Right kidney (tissue), 9 donors: ENCODE measurements at places on chromosomes 11 and 22.
A peak's percentile ranks its signal among the peaks of the same experiment; 100 is the strongest.

DNA sequence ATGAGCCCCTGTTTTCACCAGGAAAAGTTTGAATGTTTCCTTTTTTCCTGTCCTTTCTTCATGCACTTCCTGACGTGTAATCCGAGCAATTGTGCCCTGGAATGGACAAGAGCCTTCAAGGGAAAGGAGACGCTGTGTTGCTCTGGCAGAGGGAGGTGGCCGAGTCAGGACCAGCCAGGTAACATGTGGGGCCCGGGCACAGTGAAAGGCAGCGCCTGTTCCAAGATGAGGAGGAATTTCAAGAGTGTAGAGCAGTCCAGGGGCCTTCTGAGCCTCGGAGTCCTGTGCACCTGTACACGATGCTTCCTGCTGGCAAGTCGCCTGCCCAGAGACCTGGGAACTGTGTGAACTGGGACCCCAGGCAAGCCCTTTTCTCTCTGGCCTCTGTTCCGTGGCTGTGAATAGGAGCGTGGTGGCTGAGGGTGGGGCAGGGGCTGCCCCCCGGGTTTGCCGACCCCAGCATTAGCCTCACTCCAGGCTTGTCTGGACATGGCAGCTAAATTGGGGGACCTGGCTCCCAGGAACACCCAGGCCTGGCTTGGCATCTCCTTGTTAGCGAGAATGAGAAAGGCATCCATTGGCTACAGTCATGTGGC is 92.0 kb downstream of the MYEOV start:
- DNase-seq, result no peak

DNA sequence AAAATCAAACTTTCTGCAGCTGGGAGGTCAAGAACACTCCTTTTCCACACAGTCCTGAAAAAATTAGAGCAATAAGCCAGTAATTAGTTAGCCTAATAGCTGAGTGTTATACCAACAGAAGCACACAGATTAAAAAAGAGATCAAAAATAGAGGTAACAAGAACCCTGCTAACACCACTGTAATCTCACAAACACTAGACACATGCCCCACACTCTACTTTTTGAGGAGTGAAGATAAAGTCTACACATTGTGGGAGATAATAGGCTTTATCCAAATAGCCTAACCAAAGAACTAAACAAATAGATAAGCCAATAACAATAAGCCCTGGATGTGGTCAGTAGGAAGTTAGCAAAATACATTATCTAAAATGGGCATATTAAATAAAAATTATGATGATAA is 372.7 kb upstream of the ANO5 start:
- DNase-seq, result no peak

DNA sequence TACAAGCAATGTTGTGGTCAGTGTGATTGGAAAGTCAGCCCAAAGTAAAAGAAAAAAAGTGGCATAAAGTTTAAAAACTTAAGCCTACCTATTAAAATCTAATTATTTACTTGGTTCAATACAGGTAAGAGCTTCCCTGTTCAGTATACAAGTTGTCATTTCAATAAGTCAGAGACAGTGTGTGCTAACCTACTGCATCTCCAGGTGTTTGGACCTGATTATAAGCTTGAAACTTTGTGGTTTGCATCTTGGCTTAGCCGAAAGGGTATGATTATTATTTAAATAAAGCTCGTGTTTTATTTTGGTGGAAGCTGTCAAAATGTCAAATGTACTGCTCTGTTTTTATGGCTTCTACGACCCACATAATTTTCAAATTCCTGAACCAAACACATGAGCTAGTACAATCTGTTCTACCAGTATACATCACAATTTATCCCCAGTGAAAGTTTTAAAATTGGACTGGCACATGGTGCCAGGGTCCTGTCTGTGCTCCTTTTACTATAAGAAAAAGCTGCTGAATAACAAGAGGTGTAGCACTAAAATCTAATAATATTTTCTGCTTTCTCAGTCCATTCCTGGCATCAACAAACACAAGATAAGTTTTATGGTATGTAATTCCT is 103.9 kb upstream of the ANO3 start:
- no peak for DNase-seq

- no peak for DNase-seq
Measured at GRCh38 chr22:20554824-20555223, 47.4 kb downstream of the MED15 start.

DNA sequence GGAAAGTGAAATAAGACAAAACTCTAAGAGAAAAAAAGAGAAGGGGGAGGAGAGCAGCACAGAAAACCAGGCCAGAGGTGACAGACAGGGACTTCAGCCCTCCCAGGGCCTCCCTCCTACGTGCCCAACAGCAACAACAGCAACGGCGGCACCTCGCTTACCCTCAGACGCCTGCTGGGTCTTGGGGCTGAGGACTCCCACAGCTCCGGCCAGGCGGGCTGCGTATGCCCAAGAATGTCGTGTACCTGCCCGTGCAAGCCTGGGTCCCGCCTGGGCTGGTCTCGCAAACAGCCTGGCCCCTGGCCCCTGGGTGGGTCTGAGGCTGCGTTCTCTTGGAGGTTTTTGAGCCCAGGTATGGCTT is 30.5 kb downstream of the ARAP1 start:
- DNase-seq, result peak; percentile 85

DNA sequence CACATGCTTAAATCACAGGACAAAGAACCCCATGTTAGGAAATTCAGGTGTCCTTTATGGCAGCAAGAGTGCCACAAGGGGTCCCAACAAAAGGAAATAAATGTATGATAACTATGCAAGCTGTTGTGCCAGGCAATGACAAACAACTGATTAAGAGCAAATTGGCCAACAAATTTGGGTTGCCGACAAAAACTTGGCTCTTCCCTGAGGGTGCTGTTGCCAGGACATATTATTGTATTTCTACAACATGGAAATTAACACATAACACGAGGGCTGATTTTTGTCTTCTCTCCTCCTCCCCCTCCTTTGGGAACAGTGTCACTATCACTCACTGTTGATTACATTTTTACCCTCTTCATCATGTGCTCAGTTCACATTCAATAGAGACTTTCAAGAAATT is 56.0 kb downstream of the LRRC4C start:
- no peak for DNase-seq

DNA sequence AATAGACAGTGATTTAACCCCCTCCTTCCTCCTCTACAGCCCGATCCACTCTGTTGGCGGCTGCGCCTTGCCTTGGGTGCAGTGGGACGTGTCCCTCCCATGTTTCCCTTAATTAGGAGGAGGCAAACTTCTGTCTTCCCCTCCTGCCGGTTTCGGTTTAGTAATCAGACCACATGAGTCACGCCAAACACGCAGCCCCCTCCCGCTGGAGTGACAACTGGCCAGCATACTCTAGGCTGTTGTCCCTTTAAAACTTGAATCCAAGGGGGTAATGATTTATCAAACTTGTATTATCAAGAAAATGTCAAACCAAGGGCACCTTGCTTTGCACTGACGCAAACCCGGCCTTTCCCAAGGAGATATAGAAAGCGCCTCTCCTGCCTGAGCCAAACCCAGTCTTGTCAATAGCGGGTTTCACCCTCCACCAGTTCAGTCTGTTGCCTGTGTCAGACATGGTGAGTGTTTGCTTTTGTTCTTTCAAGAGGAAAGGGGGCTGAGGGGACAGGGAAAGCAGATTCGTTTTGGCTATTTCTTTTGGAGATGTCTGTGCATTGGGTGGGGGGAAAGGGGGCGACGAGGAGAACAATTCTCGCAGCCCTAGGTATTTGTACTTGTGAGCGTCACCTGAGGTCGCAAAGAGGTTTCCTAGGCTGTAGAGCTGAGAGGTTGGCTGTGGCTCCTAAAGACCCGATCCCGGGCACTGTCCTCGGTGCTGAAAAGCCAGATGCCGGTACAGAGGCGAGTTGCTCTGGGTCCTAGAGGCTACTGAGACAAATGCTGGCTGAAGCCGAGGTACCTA is at the start of gene SLC6A5:
Gene SLC6A5, plus strand, starts transcription at position 388 of the 799 bp plus-strand sequence. Its CDS starts 65 bp downstream, at position 453.
- peak; percentile 45 for DNase-seq

DNA sequence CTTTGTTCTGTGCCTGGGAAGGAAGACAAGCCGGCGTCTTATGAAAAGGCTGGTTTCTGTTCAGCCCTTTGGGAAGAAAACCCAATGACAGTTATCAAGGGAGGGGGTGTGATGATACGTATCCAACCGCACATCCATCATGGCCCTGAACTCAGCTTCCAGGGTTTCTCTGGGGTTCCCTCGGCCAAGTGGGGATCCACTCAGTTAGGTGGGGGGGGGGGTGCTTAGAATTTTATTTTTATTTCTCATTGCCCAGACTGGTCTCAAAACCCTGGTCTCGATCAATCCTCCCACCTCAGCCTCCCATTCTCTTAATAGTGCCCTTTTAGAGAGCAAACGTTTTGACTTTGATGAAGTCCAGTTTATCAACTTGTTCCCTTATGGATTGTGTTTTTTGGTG is 25.7 kb downstream of the KCNQ1 start:
- no peak for DNase-seq

DNA sequence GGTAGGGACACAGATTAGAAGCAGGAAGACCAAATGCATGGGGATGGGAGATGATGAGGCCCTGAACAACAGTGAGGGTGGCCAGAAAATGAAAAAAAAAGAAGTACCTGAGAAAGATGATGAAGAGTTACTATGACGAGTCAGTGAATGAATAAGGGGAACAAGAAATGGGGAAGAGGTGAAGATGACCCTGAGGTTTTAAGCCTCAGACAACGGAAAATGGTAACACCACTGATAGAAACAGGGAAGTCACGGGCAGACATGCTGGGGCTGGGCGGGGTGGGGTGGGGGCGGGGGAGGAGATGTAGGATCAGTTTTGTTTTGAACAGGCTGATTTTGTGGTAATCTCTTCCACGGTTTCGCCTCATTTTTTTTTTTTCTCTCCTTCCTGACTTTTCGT is 205.1 kb upstream of the CADM1 start:
- no peak for DNase-seq

GRCh38 chr22:35354068-35354467 is 26.8 kb upstream of the HMOX1 start:
- no peak for DNase-seq

DNA sequence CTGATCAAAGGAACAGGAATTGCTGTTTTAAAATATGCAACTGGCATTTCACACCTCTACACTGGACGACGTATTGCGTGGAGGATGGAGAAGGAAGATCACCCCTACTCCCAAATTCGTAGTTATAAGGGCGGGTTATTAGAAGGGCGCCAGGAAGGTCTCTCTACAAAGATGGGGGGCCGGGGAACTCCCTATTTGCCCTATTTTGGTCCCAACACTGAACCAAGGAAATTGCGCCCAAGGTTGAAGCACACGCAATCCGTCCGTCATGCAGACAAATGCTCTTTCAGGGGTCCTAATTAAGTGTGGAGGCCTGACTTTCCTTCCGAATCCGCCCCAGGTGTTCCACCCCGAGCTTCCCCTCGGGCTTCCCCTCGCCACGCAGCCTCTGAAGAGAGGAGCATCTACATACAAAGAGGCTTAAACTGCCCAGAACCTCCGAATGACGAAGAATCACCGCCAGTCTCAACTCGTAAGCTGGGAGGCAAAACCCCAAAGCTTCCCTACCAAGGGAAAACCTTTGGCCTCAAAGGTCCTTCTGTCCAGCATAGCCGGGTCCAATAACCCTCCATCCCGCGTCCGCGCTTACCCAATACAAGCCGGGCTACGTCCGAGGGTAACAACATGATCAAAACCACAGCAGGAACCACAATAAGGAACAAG is 396 bp downstream of the NPAT start:
- DNase-seq, result no peak

DNA sequence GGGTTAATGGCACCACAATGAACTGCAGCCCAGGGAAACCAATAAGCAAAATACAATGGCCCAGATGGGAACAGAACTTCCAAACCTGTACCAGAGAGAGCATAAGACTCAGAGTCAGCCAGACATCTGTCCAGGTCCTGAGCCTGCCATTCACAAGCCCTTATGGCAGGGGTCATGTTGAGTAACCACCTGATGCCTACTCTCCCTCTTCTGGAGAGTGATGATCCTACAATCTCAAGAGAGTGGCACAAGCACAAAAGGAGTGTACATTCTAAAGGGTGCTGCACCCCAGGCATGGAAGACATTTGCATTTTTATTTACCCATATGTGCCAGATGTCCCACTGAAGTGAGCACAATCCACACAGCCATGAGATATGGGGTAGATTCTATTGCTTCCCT is 10.6 kb downstream of the TENM4 start:
- DNase-seq, result no peak

DNA sequence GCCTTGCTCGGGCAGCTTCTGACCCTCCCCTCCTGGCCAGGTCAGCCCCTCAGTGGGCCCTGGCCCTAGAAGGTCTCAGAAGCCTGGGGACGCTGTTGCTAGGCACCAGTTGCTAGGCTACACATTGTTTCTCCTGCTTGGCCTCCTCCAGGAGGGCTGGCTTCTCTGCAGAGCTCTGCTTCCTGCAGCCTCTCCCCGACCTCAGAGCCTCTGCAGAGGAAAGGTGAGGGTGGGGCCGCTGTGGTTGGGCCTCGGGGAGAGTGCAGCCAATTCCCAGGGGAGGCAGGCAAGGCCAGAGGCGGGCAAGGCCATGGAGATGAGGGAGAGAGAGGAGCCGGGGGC is 27.6 kb upstream of the LRRC10B start:
- no peak for DNase-seq

GRCh38 chr11:91299980-91300379 is 924.6 kb upstream of the FAT3 start:
- no peak for DNase-seq

DNA sequence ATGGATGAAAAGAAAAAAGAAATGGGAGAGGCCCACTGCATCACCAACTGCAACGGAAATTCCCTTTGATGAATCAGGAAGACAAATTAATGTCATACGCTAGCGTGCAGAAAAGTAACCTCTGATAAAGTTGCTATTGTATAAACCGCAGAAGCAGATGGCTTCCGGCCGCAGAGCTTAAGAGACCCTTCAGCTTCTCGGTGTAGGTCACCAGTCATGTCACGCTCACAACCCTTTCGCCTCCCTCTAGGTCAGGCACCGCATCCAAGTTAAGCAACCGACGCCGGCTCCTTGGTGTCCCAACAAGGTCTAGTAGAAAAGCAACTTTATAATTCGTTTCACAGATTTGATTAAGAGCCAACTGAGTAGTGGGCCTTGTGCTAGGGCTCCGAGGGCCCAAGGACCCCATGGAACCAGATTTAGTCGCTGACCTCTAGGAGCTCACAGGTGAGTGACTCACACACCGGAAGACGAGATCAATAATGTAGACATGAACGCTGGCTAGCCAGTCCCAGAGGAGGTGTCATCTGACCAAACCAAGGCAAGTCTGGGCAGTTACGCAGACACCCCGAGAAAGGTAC is 1.2 kb upstream of the ZFP91 start:
- DNase-seq, result peak; percentile 86

DNA sequence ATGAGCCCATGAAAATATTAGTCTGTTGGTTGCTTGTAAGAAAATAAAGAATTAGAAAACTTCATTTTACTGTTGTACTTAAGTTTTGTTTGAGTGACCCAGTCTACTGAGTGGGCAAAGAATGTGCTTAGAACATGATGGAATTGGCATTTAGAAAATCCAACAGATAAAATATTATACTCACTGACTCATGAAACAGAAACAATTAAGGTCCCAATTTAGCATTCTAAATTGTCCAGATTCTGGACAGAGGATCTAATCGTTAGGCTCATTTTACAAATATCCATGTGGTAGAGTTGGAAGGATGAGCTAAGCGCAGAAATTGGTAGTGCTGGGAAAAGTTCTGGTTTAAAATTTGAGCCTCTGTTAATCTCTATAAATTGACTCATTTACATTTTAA is 45.4 kb downstream of the METTL15 start:
- DNase-seq, result no peak
